ENCODE measurements at places on chromosomes 2 and 18.

- no peak for DNase-seq
Observed at GRCh38 chr18:25067275-25068025, 284.5 kb downstream of the ZNF521 start.

- no peak for DNase-seq
Observed at GRCh38 chr2:207919164-207919919, 106.0 kb downstream of the PLEKHM3 start.

DNA sequence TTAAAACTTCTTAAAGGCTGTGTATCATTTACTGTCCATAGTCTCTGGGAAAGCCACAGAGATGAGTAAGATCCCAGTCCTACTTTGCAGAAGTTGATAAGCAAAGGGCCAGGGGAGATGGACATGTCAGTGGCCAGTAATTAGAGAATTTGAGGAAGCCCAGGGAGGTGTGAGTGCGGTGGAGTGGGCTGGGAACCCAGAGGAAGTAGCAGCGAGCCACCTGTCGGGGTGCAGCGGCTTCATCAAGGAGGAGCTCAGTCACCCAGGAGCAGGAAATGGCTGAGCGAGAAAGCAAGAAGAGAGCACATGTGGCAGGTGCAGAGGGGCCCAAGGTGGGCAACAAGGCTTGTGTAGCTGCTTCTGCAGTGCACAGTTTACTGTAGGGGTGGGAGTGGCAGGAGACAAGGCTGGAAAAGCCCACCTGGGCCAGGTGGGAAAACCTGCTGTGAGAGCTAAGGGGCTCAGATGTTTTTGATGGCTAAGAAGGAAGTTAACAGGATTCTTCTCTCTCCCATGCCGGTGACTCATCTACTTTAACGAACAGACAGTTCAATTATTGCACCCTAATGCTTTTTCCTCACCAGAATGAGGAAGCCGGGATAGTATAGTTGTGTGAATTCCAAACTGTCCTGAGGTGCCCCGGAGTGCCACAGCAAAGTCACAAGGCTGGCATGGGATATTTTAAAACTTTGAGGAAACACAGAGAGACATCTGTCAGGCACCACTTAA lies 34.8 kb upstream of the MGAT5 start:
- DNase-seq = no peak

- peak; percentile 41 for DNase-seq
Observed at GRCh38 chr2:28895189-28895893, 874 bp downstream of the WDR43 start.

- DNase-seq = no peak
Observed at GRCh38 chr18:28855989-28856388, 679.1 kb upstream of the CDH2 start.

DNA sequence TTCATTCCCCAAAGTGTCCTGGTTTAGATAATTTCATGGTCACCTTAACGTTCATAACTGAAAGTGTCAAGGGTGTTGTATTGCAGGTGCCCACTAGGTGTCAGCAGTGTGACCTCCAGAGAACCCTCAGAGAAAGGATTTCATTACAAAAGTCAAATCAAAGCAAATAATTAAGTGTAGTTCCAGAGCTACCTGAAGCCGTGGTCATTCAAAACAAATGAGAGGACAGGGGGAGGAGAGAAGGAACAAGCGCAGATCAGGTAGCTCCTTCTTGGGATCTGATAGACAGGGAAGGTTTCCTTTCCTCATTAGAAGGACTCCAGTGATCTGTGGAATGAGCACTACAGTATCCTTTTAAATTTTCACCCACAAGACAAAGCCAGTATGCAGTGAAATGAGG lies at the start of gene SLC9A4:
SLC9A4 (plus strand) TSS at position 207 of the 400 bp plus-strand sequence. CDS start 534 bp downstream, outside the sequence.
- DNase-seq = no peak

DNA sequence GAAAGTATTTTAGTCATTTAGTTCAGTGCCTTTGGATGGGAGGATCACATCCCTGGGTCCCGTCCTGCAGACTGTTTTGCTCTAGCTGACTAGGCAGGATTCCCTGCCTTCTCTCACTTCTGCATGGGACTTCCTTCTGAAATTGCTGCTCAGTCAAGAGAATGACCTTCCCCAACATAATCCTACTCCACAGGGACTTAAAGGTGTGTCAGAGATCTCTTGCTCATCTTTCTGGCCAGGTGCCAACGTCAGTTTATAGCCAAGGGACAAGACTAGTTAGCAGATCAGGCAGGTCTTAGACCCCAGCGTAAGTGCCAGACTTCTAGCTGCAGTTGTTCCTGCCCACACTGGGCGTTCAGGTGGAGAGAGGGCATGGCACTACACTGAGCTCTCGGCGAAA lies 9.5 kb upstream of the IL1B start:
- no peak for DNase-seq

- DNase-seq = no peak
Observed at GRCh38 chr2:236535024-236535423, 34.6 kb upstream of the ACKR3 start.

DNA sequence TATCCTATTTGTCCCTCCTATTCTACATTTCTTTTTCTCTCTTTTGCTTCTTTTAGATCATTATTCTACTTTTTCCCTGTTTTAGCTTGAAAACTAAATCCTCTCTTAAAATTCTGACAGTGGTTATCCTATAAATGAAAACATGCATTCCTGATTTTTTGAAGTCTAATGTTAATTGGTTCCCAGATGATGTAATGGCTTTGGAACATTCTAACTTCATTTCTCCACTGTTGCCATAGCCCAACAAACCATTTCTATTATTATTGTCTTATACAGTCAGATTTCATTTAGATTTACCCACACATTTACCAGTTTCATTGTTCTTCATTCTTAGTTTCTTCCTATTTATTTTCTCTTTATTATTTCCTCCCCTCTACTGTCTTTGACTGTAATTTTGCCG lies 36.5 kb downstream of the SIGLEC15 start:
- no peak for DNase-seq

- DNase-seq = no peak
Observed at GRCh38 chr2:111239581-111240249, 119.0 kb downstream of the BCL2L11 start.

DNA sequence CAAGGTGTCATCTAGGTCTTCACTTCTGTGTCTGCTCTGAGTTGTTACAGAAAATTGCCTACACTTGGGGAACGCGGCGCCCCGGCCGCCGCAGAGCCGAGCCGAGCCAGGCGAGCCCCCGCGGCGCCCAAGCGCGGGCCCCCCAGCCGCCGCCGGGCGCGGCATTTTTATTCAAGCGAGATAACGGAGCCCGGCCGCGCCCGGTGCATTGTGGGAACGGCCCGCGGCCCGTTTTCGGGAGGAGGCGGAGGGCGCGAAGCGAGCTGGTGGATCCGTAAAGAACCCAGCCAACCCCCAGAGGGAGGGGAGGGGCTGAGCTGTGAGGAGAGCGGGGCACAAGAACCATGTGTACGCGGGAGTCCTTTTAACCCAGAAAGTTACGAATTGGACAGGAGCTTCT lies 191.8 kb downstream of the FTCDNL1 start:
- no peak for DNase-seq

- DNase-seq = no peak
Observed at GRCh38 chr2:74824679-74825078, 9.2 kb upstream of the HK2 start.

GRCh38 chr2:136376211-136376610 lies 258.3 kb upstream of the CXCR4 start:
- no peak for DNase-seq

DNA sequence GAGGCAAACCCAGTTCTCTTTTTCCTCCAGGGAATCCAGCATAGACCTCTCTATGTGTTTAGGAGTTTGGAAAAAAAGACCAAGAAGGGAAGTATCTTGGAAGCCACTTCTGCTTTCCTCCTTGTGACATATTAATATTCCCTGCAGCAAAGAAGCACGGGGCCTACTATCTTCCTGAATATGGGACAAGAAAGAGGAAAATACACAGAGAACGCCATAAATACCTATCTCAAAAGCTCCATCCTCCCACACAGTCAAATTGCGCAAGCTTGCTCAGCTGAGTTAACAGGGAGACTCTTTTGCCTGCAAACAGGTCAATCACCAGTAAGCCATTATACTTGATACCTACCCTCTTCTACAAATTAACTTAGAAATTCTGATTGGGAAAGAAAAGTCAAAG lies 16.7 kb upstream of the RAPH1 start:
- no peak for DNase-seq

- no peak for DNase-seq
Observed at GRCh38 chr2:106124106-106124756, 69.9 kb downstream of the UXS1 start.

- DNase-seq = no peak
Observed at GRCh38 chr18:42617221-42617620, 498.3 kb downstream of the RIT2 start.

DNA sequence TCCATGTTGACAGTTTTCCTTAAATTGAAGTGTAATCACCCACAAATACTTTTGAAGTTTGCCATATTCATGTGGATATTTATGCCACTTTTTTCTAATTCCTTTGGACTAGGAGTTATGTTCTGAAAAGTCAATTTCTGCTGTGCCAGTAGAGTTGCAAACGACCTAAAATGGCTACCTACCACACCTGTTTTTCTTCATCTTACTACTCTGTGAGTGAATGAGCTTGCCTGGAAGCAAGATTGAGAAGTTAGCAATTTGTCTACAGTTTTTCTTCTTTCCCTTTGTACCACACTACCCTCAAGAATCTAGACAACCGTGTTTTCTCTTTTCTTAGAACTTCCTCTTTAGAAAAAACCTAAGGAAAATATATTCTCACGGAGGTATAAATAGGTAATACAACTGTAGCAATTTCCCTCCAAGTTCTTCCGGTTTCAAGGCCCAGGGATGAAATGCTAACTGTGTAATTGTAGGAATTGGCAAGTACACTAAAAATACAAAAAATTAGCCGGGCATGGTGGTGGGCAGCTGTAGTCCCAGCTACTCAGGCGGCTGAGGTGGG lies 7.3 kb upstream of the SLC39A10 start:
- DNase-seq = no peak

DNA sequence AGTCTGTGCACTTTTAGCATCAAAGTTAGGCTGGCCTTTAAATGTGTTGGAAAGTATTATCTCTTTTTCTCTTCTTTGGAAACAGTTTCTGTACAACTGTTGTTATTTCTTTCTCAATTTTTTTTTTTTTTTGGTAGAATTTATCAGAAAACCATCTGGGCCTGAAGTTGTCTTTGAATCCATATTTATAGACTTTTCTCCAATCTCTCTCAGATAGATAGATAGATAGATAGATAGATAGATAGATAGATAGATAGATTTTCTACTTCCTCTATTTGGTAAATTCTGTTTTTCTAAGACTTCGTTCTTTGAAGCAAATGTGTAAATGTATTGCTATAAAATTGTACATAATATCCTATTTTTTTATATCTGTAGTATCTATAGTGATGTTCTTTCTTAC lies 17.5 kb downstream of the DNAJC10 start:
- DNase-seq = no peak

- no peak for DNase-seq
Observed at GRCh38 chr2:110818767-110819481, 86.6 kb downstream of the ACOXL start.

GRCh38 chr2:162308747-162309503 lies 9.6 kb downstream of the IFIH1 start:
- no peak for DNase-seq

DNA sequence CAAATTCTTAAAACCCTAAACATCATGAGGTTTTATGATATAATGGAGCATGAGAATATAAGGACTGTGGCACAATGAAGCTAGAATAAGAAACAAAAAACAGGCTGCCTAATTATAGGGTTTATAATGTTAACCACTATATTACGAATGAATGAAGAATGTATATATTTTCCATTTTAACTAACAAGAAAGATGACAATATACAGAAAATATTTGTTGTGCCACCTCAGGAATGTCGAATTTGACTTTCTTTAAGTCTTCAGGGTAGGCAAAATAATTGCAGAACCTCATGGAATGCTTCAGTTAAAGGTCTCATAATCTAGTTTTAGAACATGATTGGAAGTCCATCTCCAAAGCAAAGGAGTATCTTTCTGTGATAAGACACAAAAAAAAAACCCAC lies 282.9 kb upstream of the SLC8A1 start:
- DNase-seq = no peak

DNA sequence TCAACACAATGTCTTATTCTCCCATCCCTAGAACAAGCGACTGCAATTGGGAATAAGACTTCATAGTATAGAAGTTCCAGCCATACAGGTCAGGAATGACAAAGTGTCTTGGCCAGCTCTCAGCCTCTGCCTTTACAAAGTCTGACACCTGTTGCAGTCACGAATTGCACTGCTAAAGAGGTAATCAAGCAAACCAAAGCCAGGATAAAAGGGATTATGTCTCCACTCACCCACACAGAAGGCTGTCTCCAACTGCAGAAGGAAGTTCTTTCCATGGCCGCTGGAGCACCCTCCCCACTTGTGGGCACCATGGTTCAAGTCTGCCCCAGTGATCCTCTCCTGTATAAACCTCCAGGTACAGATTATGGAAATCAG lies 114.8 kb upstream of the PKDCC start:
- no peak for DNase-seq

DNA sequence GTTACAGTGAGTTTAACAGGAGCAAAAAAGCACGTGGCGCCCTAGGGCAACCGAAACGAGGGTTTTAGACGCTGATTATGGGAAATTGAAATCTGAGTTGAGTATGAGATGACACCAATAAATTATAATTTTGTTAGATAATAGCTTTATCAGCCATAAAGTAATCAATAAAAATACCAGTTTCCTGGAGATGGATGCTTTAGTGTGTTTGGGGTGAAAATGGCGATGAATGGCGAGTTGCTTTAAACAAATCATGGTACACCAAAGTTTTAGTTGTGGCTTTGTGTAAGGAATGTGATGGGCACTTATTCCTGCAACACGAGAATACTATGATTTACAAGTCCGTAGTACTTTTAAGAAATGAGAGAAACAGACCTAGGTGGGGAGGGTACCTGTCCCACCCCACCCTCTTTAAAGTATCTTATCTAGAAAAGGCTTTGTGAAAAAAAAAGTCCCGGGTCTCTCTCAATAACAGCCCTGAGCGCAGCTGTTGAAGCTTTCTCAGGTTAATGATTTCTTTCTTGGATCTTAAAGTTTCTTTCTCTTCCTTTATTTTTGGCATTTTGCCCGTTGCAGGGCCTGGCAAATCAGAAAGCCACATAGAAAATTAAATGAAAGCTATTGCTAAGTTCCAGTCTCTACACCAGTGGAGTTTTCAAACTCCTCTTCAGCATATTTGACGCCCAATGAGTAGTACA lies 1.5 kb upstream of the RRM2 start:
- DNase-seq = peak; percentile 40

DNA sequence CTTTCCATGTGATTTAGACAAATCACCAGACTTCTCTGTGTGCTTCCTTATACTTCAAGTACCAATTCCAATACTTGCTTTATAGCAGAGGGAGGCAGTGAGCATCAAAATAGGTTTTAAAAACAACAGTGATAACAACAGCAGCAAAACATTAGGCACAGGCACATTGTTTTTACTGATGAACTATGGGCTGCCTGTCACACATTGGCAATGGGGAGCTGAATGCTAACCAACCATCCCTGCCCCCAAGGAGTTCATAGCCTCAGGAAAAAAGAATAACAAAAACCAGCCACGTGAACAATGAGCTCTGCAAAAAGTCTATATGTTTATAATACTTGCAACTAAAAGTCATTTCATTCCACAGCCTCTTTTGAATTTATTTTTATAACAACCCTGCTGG lies 287.9 kb upstream of the TRIB2 start:
- no peak for DNase-seq

DNA sequence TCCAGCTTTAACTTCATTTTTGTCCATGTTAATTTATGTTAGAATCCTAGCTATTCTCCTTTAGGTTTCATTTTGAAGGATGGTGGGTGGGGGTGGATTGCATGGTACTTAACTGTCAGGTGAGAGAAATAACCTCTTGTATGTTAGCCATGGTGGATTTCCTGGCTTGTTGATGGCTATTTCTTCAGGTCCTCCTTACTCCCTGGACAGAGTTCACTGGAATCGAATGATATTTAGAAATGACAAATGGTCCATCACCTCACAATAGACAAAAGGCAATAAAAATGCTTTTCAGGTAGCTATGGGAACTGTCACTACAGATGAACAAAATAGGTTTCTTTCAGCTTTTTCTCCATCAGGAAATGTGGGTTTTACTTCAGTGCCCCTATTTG lies 91.7 kb downstream of the EML6 start:
- no peak for DNase-seq

All from T-helper 1 cell (primary cell).